PC-3 (cell line): ENCODE measurements at places on chromosomes 5 and 9. TPM values are rescaled to one million over a fixed set of nuclear protein-coding genes. Genes with fewer than 3 reads are reported as not detected.
A peak's percentile ranks its signal among the peaks of the same experiment; 100 is the strongest.

DNA sequence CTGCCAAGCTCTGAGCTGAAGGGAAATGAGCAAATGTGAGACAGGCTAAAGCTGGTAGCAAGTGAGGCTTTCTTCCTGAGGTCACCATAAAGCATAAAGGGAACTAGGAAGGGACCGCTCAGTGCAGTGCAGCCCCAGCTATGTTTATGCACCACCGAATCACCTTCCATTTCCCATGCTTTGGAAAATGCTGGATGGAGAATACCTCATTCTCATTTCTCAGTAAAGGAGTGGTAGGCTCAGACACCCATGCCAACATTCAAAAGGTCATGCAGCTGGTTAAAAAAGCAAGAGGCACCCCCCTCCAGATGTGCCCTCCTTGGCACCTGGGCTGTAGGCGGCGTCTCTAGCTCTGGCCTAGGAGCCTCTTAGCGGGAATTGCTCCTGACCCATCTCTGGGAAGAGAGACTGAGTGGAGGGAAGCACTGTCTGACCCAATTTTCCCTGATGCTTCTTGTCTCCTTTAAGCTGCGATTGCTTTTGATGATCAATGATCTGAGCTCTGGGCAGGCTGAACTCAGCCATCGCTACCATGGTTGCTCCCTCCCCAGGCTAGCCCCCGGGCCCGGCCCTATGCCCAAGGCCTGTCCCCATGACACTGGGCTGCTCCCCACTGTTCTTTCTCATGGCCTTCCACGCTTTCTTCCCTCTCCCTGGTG lies 58.7 kb downstream of the ZNF354C start:
- DNase-seq = no peak

DNA sequence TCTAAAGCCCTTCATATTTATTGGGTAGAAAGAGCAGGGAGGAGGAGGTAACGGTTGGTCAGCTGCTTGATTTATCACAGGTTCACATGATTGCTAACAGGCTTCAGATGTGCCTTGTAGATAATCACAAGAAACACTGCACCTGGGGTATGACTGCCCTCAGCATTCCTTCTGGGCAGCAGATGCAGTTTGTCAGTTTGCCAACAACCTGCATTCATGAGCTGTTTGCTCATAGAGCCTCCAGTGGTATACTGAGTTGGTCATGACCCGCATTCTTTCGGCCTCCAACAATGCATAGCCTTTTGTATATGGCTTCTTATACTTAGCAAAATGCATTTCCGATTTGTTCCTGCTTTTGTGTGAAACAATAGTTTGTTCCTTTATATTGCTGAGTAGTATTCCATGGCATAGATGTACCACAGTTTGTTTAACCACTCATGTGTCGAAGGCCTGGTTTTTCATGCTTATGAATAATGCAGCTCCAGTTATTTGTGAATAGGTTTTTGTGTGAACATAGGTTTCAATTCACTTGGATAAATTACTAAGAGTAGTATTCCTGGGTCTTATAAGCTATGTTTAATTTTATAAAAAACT lies 83.6 kb downstream of the ARHGEF28 start:
- DNase-seq = peak; percentile 78

- no peak for DNase-seq
These were observed 60.2 kb downstream of the WNK2 start for GRCh38 chr9:93244101-93244500.

DNA sequence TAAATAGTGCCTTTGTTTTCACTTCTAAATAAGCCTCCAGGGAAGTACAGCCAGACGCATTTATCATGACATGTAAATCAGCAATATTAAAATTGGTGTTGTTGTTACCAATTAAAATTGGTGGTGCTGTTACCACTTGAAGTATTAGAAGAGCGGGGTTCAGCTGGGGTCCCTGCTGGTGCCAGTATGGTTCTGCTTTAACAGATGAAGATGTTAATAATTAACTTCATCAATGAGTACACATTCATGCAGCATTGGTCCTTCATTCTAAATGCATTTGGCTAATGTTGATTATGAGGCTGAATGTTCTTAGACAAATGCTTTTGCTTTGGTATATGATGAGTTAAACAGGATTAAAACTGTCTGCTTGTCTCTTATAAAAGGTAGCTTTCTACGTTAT lies 67.6 kb upstream of the TMC1 start:
- DNase-seq = no peak

The SCGB3A2 gene
- 0.51 TPM in 1 of 2 replicates, not detected in the other for total RNA-seq
